ENCODE measurements at places on chromosomes 7 and 10.

DNA sequence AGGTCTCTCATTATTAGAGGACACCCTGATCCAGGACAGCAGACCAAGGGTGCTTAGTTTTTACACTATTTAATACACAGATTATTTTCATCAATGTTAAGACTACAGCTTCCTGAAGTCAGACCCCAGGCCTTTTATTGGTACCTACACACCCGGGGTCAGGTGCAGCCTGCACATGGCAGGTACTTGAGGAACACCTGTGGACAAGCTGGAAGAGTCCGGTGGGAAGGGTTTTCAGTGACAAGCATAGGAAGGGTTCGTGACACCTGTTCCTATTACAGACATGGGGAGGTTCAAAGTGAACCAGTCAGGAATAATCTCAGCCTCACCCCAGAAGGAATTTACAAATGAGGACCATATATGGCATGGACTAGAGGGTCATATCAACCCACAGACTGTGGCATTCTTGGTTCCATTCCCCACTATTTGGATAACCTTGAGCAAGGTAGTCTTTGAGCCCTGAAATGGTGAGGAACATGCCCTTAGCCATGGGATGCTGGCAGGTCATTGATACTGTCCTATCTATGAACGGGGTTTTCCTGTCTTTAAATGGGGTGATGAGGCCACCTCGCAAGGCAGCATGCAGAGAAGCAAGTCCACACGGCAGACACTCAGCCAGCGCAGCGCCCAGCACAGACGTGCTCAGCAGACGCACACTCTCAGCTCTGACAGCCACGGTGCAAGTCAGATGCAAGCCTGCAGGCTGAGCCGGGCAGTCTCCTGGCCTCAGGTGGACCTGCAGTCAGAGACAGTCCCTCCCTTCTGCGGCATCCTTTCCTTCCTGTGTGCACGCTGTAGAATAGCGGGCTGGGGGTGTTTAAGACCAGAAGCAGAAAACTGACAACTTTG is 624.9 kb downstream of the PTPRN2 start:
- DNase-seq, result no peak

DNA sequence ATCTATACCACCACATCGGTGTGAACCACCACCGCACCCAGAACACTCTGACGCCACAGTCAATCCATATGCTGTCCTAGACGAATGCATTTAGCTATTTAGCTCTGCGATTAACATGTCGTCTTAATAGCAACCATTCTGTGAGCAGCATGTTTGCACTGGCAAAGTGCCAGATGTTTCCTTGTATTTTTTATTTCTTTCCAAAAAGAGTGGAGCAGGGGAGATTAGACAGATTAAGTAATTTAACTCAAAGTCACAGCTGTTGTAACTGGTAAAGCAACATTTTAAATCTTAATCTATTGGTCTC is 57.0 kb upstream of the ARL4A start:
- DNase-seq, result no peak

- no peak for DNase-seq
Measured at GRCh38 chr10:86801995-86802394, 45.6 kb downstream of the BMPR1A start.

DNA sequence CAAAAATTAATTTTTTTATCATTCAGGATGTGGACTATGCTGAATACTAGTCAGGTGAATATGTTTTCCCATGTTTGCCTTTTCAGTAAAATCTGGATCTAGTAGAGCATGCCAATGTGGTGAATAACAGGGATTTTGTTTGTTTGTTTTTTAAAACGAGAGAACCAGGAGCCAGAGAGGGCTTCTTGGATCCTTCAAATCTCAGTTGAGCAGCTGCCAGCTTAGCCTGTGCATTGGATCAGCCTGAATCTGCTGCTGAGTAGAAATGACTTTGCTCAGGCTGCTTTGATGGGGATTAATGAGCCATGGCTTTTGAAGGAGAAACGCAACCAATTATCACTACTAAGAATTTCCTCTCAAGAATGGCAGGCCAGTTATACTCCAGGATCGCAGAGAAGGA is 493.8 kb downstream of the ARL4A start:
- no peak for DNase-seq

DNA sequence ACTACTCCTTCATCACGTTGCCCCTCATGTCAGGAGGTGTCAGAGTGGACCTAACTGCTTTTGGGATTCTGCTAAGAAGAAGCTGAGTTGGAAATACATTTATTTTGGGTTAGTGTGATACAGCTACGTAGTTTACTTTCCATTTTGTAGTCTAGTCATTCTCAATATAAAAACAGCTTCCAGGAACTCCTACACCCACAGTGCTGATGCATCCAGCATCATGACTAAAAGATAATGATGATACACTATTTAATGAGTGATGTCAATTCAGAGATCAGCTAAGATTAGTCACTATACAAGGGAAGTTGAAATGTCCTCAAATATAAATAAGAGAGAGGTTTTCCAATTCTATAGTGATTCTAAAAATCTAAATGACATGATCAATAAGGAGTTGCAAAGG is 264.2 kb upstream of the SLC26A5 start:
- DNase-seq, result peak; percentile 40

- no peak for DNase-seq
Measured at GRCh38 chr7:123867225-123867624, 22.3 kb downstream of the HYAL4 start.

DNA sequence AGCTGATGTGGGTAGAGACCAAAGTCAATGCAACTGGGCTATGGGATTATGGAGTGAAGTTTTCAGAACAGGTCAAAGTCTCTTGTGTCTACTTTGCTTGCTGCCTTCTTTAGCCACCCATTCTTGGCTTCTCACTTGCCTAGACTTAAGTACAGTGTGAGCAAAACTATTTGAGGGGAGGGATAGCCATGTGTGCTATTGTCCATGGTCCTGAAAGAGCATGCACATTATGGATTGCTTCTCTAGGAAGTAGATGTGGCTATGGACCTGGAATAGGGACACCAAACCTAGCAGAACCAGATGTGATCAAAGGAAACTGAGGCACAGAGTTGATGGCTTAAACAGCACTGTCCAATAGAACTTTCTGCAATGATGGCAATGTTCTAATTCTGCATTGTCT is 81.9 kb upstream of the ZNF800 start:
- peak; percentile 17 for DNase-seq

DNA sequence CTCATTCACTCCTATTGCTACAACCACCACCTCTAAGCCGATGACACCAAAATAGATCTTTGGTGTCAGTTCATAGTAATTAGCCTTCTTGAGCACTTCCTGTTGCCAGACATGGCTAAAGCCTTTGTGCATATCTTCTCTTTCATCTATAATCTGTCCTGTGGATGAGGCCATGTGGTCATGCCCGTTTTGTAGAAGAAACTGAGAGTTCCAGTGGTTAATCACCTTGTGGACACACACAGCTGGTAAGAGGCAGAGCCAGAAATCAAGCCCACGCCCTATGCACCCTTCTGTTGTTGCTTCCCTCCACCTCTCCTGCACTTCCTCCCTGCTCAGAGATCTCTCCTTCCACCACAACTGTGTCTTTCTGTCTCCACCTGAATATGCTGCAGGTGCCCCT is 285.1 kb upstream of the PFKP start:
- DNase-seq, result no peak

DNA sequence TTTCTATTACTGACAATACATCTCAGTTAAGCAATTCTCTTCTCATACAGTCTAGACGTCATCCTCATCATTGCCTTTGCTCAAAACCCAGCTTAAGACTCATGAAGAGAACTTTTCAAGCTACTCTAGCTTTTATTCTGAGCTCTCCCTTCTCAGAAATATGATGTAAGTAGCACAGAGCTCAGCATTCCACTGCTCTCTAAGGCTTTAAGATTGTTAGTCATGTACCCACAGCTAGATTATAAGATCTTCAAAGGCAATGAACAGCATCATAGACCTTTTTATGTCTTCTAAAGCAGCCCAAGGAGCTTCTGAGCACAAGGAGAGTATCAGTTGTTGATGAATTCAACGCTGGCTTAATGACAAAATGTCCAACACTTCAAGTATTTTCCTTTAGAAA is 119.3 kb downstream of the NRP1 start:
- DNase-seq, result peak; percentile 86

DNA sequence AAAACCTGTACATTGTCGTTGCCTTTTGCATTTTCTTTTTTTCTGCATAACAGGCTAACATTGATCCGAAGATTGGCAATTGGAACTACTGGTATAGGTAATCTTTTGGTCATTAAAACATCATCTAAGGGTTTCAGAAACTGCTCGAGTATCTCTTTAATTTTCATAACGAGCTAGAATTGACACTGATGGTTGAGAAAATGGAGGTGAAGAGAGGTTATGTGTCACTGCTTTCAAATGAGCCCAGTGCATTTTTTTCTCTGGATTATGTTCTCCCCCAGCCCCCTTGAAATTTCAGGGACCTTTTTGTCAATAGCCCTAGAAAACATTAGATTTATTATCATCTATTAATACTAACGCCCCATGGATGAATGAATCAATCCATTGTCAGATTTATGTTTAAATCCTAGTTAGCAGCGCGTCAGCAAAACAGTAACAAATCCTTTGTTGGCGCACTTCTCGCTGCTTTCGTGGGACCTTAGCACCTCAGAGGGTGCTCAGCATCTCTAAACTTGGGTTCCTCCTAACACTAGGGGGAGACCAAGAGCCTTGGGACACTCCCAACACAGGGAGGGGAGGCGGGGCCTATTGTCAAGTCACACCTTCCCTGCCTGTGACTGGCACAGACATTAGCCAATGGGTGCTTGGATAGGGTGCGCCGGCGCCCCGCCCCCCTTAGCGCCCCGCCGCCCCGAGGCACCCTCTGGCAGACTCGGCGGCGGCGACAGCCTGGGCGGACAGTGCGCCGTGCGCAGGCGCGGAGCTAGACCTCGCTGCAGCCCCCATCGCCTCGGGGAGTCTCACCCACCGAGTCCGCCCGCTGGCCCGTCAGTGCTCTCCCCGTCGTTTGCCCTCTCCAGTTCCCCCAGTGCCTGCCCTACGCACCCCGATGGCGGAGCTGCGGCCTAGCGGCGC is at the start of gene SUFU:
TSS of gene SUFU (plus strand) at position 709 of the 915 bp plus-strand sequence. CDS start at position 890, 181 bp downstream.
- DNase-seq, result peak; percentile 98

DNA sequence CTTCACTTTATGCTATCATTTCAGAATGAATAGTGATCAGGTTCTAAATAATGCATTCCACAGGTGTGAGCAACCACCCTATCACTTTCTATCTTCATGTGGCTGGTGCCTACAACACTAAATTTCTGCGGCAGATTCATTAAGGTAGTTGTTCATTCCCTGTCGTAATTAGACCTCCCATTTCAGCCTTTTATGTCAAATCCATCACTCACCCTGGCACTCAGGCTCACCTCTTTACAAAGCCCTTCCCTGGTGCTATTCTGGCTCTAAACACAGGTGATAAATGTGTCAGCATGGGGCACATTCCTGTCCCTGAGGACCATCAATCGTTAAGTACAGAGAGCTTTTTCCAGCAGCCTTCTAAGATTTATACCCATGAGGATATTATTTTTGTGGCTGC is 300.0 kb upstream of the C7orf33 start:
- no peak for DNase-seq

DNA sequence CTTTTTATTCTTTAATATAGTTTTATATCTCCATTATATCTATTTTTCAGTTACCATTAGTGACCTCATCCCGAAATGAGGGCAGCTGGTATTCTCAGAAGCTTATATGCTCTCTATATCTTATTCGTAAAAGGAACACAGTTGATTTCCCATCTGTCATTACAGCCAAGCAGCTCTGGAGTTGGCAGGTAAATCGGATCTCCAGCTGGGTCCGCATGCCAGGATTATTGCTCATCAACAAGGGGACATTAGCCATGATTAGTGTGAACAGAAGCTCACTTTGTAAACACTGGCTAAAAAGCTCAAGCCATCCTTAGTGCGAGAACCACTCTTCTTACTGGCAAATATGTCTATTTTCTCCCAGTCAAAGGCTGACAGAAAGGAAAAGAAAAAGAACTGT is 180.3 kb downstream of the NPSR1 start:
- DNase-seq, result no peak

DNA sequence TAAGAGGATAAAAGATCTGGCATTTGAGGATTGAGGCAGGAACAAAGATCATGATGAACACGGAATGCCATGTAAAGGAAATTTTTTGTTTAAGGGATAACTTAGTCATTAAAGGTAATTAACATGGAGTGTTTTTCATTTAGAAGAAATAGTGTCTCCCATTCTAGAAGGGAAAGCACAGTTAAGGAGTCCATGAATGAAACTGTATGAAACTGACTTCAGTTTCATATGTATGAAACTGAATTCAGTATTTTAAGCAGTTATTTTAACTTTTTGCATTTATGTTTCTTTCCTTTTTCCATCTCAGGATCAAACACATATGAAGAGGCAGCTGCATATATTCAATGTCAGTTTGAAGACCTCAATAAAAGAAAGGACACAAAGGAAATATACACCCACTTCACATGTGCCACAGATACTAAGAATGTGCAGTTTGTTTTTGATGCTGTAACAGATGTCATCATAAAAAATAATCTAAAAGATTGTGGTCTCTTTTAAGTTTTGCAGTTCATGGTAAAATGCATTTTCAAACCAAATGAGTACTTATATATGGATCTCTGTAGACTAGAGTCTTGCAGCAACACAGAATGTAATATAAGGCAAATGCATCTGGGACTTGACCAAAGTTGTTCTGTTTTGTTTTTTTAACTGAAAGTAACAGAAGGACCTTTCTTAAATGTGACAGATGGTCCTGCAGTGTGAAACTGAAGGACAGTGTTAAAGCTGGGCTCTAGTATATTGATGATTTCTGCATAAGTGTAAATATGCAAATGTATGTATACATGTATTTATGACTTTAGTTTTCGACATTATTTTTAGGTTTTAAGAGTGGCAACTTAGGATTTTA is 82.6 kb downstream of the GNAI1 start:
- no peak for DNase-seq

DNA sequence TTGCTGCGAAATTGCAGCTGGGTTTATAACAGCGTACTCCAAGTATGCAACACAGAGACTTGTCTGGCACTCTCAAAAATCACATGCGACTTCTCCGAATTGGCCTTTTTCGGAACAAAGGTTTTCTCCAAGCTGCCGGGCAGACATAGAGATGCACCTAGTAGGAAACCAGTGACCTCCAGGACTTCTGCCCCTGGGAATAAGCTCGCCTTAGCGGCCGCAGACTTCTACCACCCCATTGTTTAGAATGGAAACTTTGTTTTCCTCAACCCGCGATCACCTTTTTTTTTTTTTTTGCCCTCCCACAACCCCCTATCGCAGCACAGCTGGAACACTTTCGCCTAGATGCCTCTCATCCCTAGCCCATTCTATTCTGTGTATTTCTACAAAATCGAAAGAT is 4.9 kb upstream of the HOXA10 start:
- no peak for DNase-seq

DNA sequence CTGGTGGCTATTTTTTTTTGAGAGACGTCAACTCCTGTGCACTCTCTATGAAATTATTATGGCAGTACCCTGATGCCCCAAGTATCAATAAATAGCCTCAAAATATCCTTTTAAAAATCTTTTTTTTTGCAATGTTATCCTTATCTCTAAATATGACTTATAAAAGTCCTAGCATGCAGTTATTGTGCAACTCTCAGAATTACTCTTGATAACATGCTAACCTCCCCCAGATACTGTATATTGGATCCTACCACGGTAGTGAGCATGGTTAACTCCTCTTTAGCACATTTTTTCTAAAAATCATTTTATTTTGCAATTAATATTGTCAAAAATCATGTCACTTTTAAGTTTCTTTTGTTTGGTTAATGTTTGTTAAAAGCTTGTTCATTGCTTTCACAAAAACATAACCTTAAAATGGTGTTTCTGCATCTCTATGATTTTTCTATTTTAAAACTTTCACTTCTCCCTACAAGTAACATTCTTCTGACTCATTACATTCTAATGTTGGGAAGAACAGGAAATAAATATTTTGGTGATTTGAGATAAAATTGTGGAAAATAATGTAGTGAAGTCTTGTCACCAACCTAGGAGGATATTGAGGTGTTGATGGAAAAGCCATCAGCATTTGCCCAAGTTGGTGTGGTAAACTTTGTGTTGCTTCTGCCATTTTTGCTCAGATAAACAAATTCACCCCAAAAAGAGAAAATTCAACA is 42.1 kb upstream of the ADRA2A start:
- DNase-seq, result peak; percentile 64
